ENCODE measurements at places on chromosomes 5 and 9.
A peak's percentile ranks its signal among the peaks of the same experiment; 100 is the strongest.

DNA sequence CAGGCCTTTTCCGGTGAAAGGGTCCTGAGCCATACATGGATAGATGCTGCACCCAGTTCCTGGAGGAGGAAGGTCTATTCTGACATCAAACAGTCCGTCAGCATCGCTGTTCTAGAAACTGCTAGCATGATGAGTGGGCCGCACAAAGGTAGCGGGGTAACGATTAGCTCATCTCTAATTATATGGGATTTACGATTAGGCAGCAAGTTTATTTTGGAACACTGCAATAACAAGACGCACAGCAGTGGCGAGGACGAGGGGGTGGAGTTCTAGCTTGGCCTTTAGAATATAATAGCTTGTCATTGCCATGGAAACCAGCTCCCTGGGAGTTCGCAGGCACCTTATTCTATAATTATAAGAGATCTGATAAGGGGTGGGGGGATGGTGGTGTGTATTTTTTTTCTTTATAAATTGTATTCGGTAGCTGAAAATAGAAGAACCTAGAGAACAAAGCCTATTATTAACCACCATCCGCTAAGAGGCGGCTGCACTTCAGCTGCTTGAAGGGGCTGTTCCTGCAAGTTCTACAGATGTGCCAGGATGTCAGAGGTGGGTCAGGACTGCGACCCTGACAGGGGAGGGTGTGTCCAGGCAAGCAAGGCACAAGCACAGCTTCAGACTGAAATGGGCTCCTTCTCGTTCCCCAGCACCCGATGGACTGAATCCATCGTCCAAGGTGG lies 311.0 kb downstream of the AGTPBP1 start:
- peak; percentile 78 for DNase-seq

DNA sequence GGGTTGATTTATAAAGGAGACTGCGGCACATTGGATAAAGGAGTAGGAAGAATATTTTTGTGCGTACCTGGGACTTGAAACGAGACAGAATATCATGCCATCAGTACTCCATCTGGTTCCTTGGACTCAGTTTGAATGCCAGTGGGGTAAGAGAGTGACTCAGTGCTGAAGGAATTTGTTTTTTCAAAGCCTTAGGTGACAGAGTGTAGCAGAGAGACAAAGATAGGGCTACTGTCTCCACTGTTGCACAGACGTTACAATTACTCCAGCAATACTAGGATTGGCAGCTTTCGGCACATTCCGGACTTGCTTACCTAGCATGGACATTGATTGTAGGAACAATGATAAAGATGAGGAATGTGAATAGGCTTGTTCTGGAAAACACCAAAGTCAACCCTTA lies 250.7 kb downstream of the KCTD16 start:
- no peak for DNase-seq

GRCh38 chr9:3963643-3964369 lies 336.1 kb downstream of the GLIS3 start:
- no peak for DNase-seq

- DNase-seq: no peak
These were observed 160.4 kb downstream of the RGS3 start for GRCh38 chr9:113623851-113624485.

DNA sequence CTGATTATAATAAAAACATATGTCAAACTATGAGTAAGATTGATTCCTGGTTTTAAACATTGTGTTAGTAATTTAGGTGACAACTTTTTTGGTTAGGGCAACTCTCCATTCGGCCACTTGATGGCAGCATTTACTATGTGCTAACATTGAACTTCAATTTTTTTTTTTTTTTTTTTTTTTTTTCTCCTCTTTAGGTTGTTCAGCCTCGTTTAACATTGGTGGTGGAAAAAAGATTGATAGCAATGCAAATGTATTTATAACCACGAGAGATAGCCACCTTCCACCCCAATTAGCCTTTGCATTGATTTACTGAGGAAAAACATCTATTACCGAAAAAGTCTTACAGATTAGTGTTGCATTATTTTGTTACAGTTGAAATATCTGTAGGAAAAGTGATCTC lies 159.1 kb downstream of the CSNK1G3 start:
- peak; percentile 17 for DNase-seq

DNA sequence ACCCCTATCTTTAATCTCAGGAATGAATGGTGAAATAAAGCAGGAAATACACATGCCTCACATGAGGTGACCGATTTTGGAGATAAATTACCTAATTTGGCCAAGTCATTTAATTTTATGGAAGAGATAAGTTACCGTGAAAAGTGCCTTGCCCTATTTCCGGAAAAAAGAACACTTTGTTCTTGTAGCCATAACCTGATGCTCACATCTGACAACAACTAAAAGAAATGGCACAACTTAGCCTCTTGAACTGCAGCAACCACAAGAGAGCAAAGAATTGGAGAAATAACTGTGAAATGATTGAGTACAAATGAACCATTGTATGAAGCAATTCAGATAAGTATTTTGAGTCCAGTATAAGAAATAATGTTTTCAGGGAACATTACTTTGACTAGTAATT lies 628.1 kb upstream of the TYRP1 start:
- DNase-seq: no peak

DNA sequence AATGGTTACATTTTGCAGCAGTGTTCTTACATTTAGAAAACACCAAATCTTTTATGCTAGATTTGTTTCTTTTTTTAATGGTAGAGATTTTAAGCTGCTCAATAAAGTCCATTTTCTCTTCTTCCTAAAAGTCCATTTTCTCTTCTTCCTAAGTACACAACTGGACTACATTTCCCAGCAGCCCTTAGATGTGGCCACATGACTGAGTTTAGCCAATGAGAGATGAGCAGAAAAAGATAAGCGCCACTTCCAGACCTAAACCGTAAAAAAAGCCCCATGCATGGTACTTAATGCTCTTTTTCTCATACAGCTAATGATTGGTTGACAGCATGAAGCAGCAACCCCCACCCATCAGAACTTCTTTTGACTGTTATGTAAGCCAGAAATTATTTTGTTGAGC lies 206.7 kb downstream of the FAM114A2 start:
- DNase-seq: no peak

All from NCI-H1105 (cell line).